ENCODE measurements at places on chromosomes 5 and 9. TPM values are rescaled to one million over a fixed set of nuclear protein-coding genes. Genes with fewer than 3 reads are reported as not detected.

The KCNV2 gene
- total RNA-seq, result not detected

DNA sequence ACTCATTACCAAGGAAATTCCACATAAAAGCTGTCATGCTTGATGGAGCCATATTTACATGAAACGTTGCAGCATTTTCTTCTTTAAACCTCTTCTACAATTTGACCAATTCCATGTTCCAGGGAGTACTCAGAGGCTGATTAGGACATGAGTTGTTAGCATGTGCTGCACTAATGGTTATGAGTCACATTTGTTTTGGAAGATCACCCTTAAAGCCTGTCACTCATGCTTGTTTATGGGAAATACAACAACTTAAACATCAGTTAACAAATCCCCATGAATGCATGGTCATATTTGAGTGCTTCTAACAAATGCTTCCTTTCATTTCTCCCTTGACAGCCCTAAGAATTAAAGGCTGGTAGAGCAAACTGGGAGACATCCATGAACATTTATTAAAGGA, 156.1 kb downstream of the GHR start:
- DNase-seq, result no peak

- no peak for DNase-seq
Observed at GRCh38 chr9:103266064-103266463, 270.9 kb downstream of the CYLC2 start.

GRCh38 chr9:116628716-116629115, 58.4 kb upstream of the TRIM32 start:
- DNase-seq, result no peak

DNA sequence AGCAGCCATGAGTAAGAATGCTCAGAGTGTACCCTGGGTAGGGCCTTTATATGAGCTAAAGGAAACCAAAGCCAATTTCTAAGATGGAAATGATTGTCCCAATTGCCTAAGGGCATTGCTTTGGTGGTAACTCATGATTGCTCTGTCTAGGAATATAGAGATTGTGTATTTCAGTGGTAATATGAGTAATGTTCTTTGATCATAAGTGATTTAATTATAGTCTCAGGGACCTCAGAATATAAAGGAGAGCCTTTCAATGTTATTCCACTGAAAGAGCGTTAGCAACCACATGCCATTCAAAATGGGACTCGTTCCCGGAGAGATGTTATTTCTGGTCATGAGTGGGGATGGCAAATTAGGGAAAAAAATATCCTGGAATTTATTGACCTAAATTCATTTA, 340.5 kb downstream of the ARHGEF28 start:
- no peak for DNase-seq

DNA sequence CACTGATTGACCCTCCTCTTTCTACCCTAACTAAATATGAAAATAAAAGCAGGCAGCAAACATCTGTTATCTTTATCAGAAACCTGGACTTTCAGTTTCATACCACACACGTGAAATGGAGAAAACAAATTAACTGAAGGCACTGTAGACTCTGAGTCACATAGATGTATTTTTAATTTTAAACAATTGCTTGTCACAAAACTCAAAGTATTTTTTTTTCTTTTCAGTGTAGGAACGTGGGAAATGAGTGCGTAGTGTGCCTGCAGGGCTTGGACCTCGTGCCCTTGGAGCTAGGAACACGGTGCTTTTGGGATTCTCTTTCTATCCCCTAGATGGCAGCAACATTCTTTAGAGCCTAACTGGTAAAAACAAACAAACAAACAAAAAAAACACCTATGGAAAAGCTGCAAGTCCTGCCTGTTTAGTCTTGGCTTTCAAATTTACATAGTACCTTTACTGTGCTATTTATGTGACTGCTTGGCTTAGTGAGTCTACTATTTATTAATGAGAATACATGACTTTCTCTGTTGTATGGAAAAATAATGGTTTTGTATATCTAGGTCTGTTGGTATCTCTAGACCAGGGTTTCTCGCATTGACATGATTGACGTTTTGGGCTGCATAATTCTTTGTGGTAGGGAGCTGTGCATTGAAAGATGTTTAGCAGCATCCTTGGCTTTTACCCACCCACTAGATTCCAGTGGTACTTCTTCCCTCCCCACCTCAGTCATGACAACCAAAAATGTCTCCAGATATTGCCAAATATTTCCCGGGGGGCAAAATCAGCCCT, 16.8 kb upstream of the ACTBL2 start:
- peak; percentile 35 for DNase-seq

DNA sequence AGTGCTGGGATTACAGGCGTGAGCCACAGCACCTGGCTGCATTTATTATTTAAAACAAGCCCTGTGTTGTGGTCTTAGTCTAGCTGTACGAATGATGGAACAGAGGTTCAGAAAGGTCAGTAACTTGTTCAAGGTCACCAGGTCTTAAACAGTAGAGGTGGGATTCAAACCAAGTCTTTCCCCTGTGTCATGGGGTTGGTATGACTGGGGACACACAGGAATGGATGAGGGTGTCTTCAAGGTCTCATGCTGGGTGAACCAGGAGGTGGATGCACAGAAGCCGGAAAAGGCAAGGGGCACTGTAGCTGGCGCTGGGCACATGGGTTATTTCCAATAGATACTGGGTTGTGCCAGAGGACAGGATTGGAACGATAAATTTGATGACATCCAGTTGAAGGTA, 32.2 kb upstream of the TJP2 start:
- peak; percentile 12 for DNase-seq

DNA sequence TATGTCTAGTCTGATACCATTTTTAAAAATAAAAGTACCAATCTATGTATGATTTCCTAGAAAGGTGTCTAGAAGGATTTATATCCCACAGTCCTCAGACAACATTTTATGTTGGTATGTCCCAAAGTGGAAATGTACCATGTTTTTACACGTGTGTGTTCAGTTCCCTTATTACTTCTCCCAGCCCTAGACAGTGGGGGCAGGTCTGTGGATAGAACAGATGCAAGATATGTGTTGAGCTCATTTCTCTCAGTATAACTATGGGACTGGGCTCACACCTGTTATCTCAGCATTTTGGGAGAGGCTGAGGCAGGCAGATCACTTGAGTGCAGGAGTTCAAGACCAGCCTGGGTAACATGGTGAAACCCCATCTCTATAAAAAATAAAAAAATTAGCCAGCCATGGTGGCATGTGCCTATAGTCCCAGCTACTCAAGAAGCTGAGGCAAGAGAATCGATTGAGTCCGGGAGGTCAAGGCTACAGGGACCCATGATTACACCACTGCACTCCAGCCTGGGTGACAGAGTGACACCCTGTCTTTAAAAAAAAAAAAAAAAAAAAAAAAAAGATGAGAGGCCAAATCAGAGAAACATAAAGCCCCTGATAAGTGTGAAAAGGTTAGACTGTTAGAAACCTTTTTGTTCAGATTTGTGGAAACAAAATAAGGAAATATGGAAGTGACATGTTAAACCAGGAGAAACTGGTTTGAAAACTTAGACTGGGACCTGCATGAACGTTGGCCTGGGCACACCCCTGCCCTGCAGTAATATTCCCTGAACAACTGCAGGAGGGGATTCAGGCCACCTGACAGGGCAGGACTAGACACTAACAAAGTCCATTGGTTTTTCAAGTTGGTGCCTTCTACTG, 7.4 kb upstream of the SLC2A8 start:
- DNase-seq, result no peak

The NELFB gene
- 71.7 TPM for total RNA-seq

DNA sequence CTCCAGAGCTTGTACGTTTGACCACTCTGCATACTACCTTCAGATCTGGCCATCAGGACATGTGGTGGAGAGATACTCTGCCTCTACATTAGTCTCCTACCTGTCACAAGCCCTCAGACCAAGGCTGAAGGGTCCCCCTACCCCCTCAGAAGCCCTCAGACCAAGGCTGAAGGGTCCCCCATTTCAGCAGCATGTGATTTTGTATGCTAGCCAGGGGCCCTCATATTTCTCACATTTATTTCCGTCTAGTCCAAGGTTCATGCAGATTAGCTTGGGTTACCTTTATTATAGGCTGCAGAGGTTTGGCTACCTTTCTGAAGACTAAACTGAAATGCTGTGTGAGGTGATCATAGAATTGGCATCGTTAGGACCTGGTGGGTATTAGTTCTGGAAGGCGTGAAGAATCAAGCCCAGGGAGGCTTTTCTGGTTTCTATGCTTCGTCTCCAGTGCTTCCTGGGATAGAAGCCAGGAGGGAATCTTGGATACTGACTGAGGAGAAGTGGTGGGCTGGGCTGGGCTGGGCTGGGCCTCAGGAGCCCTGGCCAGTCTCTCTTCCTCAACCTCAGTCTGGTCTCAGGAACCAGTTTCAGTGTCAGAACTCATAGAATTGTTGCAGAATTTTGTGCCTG, 2.8 kb downstream of the SMIM32 start:
- DNase-seq, result no peak

The FAXDC2 gene
- total RNA-seq, result 3.0 TPM

The PMPCA gene
- 94.5 TPM for total RNA-seq

DNA sequence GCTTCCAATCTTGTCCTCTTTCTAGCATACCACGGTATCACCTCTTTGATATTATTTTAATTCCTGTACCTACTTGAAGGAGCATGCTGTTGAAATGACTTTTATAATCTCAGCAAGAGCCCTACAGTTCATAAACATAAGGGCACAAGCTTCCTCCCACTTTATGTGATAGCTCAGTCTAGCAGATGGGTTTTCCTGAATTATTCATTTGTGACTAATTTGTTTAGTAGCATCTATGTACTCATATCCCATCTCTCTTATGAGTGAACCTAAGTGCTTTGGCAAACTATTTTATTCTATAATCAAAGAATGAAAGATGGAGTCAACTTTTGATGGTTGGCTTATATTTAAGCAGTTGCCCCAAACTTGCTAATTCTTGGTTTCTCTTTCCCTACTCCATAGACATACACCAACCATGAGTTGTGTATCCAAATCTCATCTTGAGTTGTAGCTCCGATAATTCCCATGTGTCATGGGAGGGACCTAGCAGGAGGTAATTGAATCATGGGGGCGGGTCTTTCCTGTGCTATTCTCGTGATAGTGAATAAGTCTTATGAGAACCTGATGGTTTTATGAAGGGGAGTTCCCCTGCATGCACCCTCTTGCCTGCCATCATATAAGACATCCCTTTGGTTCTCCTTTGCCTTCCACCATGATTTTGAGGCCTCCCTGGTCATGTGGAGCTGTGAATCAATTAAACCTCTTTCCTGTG, 17.7 kb downstream of the TXNDC8 start:
- no peak for DNase-seq

GRCh38 chr9:92191801-92192200, 76.6 kb upstream of the SPTLC1 start:
- no peak for DNase-seq

GRCh38 chr5:5490774-5491347, 68.4 kb downstream of the ICE1 start:
- no peak for DNase-seq

GRCh38 chr9:76852026-76852425, 53.9 kb downstream of the PRUNE2 start:
- no peak for DNase-seq

- no peak for DNase-seq
Observed at GRCh38 chr5:59065554-59065953, 482.7 kb downstream of the RAB3C start.

The CDC25C gene
- 19.9 TPM for total RNA-seq

GRCh38 chr5:64666078-64666477, 24.2 kb upstream of the SHISAL2B start:
- DNase-seq, result no peak

DNA sequence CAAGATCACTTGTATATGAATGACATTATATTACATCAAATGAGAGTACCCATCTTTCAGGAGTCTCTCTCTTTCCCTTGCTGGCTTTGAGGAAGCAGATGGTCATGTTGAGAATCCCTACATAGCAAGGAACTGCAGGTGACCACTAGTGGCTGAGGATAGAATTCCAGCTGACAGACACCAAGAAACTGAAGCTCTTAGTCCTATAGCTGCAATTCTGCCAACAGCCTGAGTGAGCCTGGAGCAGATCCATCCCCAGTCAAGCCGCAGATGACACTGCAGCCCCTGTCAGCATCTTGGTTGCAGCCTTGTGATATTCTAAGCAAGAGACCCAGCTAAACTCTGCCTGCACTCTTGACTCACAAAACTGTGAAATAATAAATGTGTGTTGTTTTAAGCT, 531.5 kb downstream of the CSNK1G3 start:
- peak; percentile 32 for DNase-seq

The FOXD1 gene
- 0.31 TPM for total RNA-seq

- DNase-seq, result no peak
Observed at GRCh38 chr9:107154291-107154690, 128.8 kb upstream of the RAD23B start.

- no peak for DNase-seq
Observed at GRCh38 chr9:130220352-130220751, 45.2 kb upstream of the HMCN2 start.

DNA sequence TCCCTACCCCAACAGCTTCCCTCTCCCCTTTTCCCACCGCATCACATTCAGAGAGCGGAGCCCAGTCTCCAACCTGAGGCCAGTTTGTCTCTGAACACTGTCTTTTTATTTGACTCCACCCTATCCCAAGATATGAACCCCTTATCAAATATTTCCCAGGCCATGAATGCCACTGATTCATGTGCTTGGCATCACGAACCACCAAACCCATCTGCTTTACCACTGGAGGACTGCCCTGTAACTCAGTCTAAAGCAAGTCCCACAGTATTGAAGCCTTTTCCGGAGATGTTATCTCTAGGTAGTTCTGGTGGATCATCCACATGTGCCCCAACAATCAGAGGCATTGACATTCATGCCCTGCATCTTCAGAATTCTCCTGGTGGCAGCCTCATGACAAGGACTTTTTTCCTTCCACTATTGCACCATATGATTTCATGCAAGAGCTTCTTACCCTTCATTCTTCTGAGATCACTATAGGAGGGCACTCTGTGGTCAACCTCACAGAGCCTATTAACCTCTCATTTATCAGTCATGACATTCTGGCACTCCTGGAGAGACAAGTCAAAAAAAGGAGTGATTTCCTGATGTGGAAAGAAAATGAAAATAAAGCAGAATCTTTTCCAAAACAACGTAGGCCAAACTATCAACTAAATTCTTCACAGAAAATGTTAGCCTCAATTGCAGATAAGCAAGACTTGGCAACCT, 12.3 kb upstream of the SPATA31D4 start:
- DNase-seq, result no peak

The PPWD1 gene
- total RNA-seq, result 43.2 TPM

The GPR151 gene
- total RNA-seq, result not detected

DNA sequence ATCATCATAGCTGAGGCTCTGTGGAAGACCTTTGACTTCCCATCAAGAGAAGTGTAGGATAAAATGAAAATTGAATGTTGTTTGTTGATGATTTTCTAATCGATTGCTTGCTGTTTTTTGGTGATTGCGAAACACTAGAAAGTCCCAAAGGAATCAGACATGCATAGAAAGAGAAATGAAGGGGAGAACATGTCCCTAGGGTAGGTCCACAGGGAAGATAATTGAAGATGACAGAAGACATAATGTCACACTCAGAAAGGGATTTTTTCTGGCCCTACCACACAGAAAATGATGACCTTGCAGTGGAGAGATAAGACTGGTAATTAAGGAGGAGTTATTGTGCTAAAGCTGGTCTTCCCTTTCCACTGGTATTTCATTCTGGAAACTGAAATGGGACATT, 62.8 kb downstream of the INSYN2B start:
- DNase-seq, result no peak

DNA sequence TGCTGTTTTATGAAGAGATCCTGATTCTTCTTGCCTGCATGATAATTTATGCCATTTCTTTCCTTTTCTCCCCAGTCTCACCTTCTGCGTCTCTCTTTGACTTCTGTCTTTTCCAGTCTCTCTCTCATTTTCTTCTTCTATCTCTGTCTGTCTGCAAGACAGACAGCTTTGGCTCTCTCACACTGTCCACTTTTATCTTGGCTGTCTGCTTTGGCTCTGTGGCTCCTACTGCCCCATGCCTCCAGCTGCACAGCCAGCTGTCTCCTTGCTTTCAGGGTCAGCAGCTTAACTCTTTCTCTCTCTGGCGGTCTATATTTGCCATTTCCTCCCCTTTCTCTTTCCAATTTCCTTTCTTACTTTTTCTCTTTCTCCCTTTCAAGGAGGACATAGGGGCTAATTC, 971.1 kb upstream of the COX7C start:
- DNase-seq, result no peak
